ENCODE measurements at places on chromosomes 1 and 21.

DNA sequence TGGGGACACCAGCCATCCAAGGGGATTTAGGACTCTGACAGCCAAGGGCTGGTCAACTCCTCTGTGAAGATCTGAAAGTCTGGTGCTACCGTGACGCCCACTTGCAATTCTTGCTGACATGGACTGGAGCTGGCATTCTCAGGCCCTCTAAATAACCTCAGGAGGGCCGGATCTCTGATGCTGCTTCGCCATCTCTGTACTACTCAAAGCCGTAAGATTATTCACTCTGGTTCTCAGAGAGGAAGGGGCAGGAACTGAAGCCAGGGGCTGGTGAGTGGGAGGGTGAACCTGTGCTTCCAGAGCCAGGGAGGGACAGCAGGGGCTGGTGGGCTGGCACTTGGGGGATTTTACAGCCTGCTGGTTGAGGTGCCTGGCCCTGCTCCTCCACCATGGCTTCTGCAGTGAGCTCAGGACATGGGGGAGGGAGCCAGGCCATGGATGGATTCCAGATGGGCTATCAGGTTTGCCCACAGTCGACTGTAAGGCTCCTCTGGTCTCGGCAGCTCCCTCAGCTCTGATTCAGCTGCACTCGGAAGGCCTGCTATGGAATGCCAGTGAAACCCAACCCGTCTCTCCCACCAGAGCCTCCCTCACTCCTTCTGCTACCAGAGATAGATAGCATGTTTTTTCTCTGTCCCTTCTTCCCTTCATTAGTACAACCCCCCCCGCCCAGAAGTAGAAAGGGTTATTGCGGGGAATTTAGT lies 84.5 kb downstream of the PLXNA2 start:
- no peak for DNase-seq

DNA sequence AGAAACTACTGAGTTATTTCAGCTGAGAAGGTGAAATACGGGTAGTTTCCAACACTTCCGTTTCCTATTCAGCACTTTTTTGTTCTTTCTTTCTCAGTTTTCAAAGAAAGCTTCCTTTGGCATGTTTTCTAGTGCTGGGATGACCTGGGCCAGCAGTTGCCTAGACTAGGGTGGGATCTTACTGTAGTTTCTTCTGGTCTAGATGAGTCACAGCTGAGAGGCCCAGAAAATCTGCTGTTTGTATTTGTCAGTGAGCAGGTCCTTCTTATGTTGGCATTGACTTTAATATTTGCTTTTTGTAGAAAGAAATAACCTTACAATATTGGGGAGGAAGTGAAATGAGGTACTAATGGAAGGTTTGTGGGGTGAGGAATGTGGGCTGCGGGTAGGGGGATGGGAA lies 22.2 kb downstream of the C1orf21 start:
- no peak for DNase-seq

- DNase-seq = no peak
Observed at GRCh38 chr1:11147197-11147770, 41.9 kb upstream of the ANGPTL7 start.

DNA sequence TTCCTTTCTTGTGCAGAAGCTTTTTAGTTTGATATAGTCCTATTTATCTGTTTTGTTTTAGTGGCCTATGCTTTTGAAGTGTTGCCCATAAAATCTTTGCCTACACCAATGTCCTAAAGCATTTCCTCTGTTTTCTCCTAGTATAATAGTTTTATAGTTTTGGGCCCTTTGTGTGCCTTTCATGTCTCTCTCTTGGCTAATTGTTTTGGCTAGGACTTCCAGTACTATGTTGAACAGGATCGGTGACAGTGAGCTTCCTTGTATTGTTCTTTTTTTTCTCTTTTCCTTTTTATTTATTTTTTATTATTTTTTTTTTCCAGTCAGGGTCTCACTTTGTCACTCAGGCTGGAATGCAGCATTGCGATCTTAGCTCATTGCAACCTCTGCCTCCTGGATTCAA lies 47.0 kb upstream of the WARS2 start:
- DNase-seq = no peak

DNA sequence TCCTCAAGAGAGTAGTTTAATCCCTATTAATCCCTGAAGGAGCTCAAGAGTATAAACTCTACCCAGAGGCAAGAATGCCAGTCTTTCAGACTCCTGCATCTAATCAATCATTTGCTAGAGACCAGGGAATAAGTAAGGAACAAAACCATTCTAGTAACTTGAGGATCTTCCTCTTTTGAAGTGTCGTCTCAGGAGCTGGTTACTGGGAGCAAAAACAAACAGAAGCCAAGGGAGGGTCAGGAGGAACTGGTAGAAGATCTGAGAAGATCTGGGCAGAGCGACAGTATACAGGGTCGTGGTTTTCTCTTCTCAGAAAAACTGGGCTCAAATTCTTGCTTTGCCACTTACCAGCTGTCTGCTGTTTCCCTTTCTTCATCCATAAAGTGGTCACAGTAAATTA lies 69.3 kb downstream of the RPS6KA1 start:
- DNase-seq = no peak

- no peak for DNase-seq
Observed at GRCh38 chr1:153438599-153438998, 21.9 kb downstream of the S100A7 start.

GRCh38 chr1:43781574-43781973 lies 74.2 kb downstream of the ST3GAL3 start:
- no peak for DNase-seq

- no peak for DNase-seq
Observed at GRCh38 chr1:79151006-79151796, 144.7 kb upstream of the ADGRL4 start.

DNA sequence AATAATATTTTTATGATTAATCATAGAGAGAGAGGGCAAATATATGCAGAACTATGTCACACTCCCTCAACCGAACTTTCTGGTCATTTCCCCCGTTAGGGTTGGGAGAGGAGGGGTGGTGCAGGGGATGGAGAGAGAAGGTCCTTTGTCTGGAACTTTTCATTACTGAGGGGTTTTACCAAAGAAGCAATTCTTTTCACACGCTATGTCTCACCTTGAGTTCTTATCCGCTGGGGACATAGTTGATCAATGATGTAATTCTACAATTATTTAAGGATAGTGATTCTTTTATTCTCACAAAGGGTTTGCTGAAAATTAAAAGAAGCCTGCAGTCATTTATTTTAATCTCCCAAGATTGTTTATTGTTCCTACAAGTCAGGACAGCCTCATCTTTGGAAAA lies 98.3 kb upstream of the RUNX1 start:
- DNase-seq = no peak
